ENCODE measurements at places on chromosomes 11 and 22. TPM values are rescaled to one million over a fixed set of nuclear protein-coding genes. Genes with fewer than 3 reads are reported as not detected.

Gene PGA3
- polyA plus RNA-seq = 0.24 TPM

Gene ZNRD2
- 108 TPM for polyA plus RNA-seq

Gene BTG4
- not detected for polyA plus RNA-seq

Gene MPZL2
- polyA plus RNA-seq = 4.9 TPM

Gene PRSS23
- 16.3 TPM for polyA plus RNA-seq

Gene MFRP
- not detected for polyA plus RNA-seq

Gene ZBTB3
- polyA plus RNA-seq = 3.8 TPM

Gene TRPM5
- 0.76 TPM for polyA plus RNA-seq

Gene EMSY
- polyA plus RNA-seq = 16.1 TPM

Gene LARGE2
- 1.2 TPM for polyA plus RNA-seq

Gene OR10G6
- polyA plus RNA-seq = not detected

Gene SLN
- polyA plus RNA-seq = not detected

Gene MAP6
- polyA plus RNA-seq = 171 TPM

Gene KRTAP5-9
- polyA plus RNA-seq = not detected

Gene ADAMTS8
- 4.0 TPM for polyA plus RNA-seq

Gene OAF
- 13.7 TPM for polyA plus RNA-seq

Gene PTPRJ
- 8.5 TPM for polyA plus RNA-seq

Gene PRODH
- polyA plus RNA-seq = 2.2 TPM

Data from brain (organoid and tissue), 16 donors.